ENCODE measurements at places on chromosomes 1 and 21.

GRCh38 chr21:42062236-42063022 lies 8.7 kb upstream of the UMODL1 start:
- DNase-seq: no peak

DNA sequence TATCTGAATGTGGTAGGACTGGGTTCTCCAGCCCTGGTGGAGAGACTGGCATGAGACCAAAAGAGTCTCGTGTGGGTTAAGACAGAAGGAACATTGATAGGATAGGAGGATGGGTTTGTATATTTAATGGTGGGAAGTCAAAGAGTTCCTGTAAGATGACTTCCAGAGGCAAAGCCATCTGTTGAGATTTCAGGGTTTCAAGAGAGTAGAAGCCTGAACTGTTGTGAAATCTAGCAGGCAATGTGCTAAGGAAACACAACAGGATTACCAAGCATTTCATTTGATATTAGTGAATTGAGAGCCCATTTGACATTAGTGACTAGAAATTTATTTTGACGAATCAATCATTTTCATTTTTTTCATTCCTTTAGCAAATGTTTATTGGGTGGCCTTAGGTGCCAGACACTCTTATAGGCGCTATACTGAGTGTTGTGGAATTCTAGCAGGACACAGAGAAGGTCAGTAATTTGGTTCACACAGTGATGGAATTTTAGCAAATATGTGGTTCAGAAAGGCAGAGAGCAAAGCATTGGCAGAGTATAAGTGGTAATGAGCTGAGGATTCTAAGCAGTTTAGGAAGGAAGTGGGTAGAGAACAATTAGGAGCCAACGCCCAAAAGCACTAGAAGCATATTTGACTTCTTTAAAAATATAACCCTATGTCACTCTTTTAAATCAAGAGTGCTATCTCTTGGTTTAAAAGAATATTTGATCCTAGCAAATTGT lies 149.3 kb downstream of the AK5 start:
- no peak for DNase-seq

GRCh38 chr1:116306840-116307442 lies 66.1 kb upstream of the ATP1A1 start:
- no peak for DNase-seq

GRCh38 chr1:228460821-228461220 lies 26.4 kb upstream of the RNF187 start:
- DNase-seq: no peak

GRCh38 chr1:184210862-184211261 lies 159.3 kb downstream of the TSEN15 start:
- no peak for DNase-seq

DNA sequence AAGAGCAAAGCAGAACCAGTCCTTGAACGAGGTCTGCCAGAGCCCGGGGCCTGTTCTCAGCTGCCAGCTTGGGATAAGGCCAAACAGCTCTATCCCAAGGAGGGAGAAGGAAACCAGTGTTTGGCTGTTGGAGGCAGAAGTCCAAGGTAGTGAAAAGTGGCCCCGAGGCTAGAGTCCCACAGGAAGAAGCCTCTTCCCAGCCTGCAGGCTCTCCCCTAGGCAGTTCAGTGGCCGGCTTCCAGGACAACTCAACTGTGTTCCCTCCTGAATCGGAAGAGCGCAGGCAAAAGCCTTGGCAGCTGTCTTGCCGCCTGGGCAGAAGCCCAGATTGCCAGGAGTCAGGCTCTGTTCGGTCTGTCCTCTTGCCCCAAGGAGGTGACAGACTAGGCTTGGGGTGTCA lies 19.3 kb downstream of the QSOX1 start:
- no peak for DNase-seq
